ENCODE measurements at places on chromosomes 6 and 20. TPM values are rescaled to one million over a fixed set of nuclear protein-coding genes. Genes with fewer than 3 reads are reported as not detected.

The MOG gene
- total RNA-seq, result not detected

The BMP5 gene
- total RNA-seq, result not detected

The FOXA2 gene
- not detected for total RNA-seq

The IPCEF1 gene
- not detected for total RNA-seq

The C6orf132 gene
- 5.2 TPM for total RNA-seq

The CRNKL1 gene
- 33.9 TPM for total RNA-seq

The ESR1 gene
- not detected for total RNA-seq

The SMPDL3A gene
- 13.4 TPM for total RNA-seq

The RIMS1 gene
- 10.6 TPM for total RNA-seq

The RWDD2A gene
- 6.1 TPM for total RNA-seq

The SAMD3 gene
- total RNA-seq, result 0.32 TPM

The EPPIN gene
- not detected for total RNA-seq

The RSPH9 gene
- total RNA-seq, result not detected

The DLL1 gene
- 0.86 TPM for total RNA-seq

The PACSIN1 gene
- total RNA-seq, result not detected

The CST4 gene
- not detected for total RNA-seq

The FUCA2 gene
- 57.2 TPM for total RNA-seq

The MTO1 gene
- 28.9 TPM for total RNA-seq

The OPRM1 gene
- total RNA-seq, result not detected

The OXT gene
- total RNA-seq, result not detected

The LAMA2 gene
- 31.1 TPM for total RNA-seq

The SPATA25 gene
- total RNA-seq, result not detected

The GUCA1A gene
- not detected for total RNA-seq

Measured in GM23248 (cell line).